ENCODE measurements at places on chromosomes 2 and 18.

DNA sequence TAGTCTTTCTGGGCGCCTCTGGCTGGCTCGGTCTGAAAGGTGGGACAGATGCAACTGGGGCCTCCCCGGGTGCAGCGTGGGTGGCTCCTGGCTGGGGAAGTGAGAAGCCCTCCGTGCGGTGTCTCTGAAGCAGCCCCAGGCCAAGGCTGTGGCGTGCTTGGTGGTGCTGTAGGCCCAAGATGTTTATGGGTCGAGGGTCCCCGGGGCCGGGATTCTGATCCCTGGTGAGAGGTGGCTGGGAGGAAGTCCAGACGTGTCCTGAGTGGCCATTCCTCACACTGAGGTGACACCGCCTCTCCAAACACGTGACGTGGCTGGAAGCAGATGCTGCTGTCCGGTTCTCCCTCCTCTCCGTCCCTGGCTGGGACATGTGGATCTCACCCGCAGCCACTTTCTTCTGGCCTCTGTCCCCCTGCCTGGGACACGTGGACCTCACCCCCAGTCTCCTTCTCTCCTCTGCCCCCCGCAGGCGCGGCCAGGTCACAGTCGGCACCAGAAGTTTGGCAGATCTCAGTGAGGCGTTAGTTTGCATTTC lies 12.6 kb downstream of the RTP5 start:
- DNase-seq = no peak

GRCh38 chr2:23480957-23481797 lies 96.2 kb downstream of the KLHL29 start:
- DNase-seq = no peak

DNA sequence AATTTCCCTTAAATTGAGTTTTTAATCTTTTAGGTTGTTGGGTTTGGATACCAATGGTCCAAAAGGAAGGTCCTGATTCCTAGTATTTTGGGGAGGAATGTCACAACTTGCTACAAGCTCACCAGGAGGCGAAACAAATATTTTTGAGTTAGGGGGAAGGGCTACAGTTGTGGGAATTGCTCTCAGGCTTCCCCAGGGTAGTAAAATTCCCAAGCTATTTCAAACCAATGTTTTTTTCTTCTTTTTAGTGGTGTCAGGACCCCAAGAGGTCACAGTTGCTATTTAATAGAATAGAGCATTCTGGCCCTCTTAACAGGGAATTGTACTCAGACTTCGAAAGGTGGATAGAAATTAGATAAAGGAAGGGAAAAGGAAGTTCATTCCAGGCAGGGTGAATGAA lies 68.5 kb upstream of the ST3GAL5 start:
- DNase-seq = no peak

GRCh38 chr18:45785134-45785533 lies 40.3 kb upstream of the SIGLEC15 start:
- no peak for DNase-seq

DNA sequence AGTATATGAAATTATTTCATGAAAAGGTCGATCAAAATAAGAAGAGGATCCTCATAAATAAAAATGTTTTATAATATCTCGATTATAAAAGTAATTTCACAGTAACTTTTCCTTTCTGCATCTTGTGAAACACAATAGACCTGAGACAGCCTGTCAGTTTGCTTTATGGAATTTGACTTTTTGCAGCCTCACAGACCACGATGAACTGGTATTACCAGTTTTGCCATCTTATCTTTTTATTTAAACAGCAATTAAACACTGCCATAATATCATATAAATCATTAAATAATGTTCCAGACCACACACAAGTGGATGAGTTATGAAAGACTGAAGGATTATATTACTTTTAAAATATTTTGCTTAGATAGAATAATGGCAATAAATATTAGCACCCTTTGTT lies 10.7 kb upstream of the GALNT3 start:
- no peak for DNase-seq

DNA sequence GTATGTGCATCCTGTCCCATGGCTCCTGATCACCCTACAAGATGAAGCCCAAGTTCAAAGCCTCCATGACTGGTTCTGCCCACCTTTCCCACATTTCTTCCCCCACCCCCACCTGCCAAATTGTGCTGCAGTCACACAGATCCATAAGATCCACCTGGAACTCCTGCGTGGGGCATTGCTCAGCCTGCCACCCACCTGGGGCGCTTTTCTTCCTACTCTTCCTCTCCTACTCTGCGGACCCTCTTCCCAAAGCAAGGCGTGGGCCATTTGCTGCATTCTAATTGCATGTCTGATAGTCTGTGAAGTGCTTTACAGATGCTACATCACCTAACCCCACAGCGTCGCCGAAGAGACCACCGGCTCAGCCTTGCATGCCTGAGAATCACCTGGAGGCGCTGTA lies 402.4 kb upstream of the ID2 start:
- DNase-seq = no peak

GRCh38 chr2:211468877-211469663 lies 912.7 kb downstream of the CPS1 start:
- DNase-seq = no peak

DNA sequence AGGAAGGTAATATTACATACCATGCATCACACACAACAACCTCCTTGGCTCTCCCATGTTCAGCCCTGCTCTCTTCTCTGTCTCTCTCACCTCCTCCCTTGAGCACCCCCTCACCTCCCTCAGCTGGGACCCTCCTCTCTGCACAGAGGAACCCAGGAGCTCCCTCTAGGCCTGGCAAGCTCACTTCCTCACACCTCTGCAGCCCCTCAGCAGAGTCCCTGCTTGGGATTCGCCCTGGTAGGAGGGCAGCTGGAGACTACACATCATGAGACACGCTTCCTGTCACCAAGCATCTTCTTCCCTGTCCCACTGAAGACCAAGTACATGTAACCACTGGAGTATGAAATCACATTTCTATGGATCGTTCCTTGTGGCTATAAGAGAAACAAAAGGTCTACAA lies 51.0 kb downstream of the ADD2 start:
- DNase-seq = no peak

GRCh38 chr2:197908990-197909776 lies 104.8 kb downstream of the PLCL1 start:
- DNase-seq = no peak

GRCh38 chr2:219111375-219112061 lies 49.1 kb downstream of the NHEJ1 start:
- DNase-seq = no peak

- no peak for DNase-seq
Observed at GRCh38 chr18:38464024-38464423, 898.4 kb upstream of the CELF4 start.

DNA sequence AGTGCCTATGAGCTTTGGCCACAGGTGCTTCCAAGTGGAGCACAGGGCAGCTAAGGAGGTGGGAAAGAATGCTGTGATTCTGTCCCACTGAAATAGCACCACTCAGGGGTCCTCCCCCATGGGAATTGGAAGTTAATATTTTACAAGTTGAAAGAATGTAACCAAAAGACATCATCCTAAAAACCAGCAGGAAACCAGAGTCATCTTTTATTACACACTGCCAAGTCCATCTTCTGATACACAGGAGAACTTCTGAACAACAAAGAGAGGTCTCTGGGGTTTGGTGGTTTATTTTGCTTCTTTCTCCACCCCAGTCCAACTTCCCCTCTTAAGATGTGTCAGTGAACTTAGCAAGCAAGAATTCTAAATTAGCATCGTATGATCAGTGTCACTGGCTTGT lies 47.7 kb downstream of the COLEC12 start:
- DNase-seq = no peak

- no peak for DNase-seq
Observed at GRCh38 chr2:19214682-19215391, 143.6 kb downstream of the OSR1 start.

DNA sequence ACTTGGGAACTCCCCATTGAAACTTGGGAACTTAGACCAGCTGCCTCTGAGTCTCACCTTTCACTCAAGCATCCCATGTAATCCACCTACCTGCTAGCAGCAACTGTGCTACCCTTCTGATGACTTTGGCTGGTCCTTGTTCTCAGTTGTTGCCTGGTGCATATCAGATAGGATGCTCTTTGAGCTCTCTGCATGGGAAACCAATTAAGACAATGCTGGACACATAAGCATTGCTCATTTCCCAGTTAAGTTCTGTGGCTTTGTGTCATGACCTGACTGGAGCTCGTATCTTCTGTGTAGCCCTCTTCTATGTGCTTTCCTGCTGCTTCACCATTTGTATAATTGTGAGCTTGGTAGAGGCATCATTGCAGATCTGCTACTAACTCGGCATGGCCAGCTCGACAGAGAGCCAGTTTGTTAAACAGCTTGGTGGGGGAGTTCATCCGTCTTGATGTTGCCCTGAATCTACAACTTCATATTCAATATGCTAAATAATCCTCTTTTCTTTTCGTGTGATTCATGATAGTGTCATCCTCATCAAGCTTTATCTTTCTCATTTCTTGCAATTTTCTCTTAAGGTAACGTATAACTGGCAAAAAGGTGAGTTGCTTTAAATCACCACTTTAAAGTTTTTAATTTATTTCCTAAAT lies 447.5 kb upstream of the SLC14A2 start:
- no peak for DNase-seq

DNA sequence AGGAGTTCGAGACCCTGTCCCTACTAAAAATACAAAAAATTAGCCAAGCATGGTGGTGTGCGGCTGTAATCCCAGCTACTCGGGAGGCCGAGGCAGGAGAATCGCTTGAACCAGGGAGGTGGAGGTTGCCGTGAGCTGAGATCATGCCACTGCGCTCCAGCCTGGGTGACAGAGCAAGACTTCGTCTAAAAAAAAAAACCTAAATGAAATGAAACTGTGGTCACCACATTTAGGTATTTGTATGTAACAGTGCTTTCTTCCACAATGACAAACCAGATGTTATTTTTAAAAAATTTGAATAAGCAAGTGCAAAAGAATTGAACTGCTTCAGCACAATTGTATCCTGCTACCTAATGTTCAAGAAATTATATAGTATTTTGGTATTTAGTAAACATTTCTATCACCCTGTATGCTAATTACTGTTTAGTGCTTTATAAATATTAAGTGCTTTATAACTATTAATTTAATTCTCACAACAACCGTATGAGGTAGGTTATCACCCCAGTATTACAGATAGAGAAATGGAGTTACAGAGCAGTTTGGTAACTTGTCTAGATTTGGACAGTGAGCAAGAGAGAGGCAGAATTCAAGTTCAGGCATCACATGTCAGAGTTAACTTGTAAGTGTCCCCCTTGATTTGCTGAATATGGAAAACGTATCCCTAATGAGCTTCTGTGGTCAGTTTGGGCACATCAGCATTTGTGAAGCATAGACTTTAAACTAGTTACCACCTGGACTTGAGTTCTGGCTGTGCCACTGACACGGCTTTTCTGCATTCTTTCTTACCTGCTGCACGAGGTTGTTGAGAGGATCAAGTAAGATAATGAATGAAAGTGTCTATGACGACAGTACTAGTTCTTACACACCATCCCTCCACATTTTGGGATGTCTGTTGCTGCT lies 14.4 kb downstream of the PHLPP1 start:
- DNase-seq = no peak

DNA sequence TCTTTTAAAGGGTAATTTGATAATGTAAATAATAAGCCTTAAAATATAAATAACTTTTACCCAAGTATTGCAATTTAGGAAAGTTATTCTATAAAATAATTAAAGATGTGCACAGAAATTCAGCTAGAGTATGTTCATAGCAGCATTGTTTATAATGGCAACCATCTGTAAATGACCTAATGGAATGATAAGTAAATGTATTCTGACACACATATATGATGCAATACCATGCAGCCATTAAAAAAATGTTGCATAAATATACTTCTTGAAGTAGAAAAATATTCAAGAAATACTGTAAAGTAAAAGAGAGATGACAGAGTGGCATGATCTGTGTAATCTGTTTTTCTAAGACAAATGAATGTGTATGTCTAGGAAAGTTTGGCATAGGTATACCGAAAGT lies 545.7 kb downstream of the ZEB2 start:
- no peak for DNase-seq

GRCh38 chr18:46497129-46497528 lies 159.9 kb downstream of the LOXHD1 start:
- DNase-seq = no peak

- no peak for DNase-seq
Observed at GRCh38 chr2:45460825-45461224, 150.2 kb downstream of the SRBD1 start.

- DNase-seq = no peak
Observed at GRCh38 chr2:234099266-234099665, 48.8 kb downstream of the SPP2 start.

DNA sequence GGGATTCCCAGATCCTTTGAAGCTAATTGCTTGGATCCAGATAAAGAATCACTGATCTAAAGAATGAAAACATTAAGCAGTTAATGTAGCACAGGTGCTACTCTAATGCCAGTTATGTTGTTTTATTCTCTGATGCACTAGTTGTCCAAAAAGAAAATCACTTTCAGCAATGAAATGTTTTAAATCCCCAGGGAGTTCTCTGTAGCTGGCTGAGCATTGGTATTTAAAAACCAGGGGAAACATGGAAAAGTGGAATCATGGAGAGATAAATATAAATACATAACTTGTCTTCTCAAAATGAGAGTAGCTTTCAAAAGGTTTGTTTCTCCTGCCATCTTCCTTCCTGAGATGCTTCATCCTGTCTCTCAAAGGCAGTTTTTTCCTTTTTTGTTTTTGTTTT lies 37.7 kb downstream of the CD302 start:
- no peak for DNase-seq

- DNase-seq = no peak
Observed at GRCh38 chr2:85812094-85812735, 58.4 kb downstream of the ATOH8 start.

DNA sequence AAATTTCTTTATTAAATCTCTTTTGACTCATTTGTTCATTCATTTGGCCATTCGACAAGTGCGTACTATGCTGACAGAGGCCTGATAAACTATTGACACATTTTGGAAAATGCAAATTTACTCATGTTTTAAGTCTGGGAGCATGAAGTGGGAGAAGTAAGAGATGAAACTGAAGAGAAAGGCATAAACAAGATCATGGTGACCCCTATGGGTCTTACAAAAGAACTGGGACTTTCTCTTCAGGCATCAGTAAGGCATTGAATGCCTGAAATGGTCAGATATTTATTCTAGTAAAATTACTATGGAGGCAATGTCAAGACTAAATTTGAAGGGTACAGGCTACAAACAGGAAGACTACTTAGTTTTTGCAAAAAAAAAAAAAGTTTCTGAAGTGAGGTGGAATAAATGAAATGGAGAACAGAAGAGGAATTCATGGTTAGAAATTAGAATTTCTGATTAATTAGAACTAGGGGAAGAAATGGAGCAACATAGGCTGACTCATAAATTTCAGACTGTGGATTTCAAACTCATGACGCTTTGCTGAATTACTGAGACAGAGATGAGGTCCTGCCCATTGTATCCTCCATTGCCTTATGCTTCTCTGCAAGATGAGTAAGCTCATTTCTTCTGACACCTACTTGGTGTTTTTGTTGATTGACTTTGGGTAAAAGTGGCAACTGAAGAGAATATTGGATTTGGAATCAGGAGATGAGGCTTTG lies 32.7 kb downstream of the VSNL1 start:
- no peak for DNase-seq

Measured in SIG-M5 (cell line).